Stimulated activated CD8-positive, alpha-beta memory T cell treated with anti-CD3 and anti-CD28 coated beads, Interleukin-4, amount 100 ng/mL, for 1 hour (primary cell): ENCODE measurements at places on chromosomes 11 and 22.

DNA sequence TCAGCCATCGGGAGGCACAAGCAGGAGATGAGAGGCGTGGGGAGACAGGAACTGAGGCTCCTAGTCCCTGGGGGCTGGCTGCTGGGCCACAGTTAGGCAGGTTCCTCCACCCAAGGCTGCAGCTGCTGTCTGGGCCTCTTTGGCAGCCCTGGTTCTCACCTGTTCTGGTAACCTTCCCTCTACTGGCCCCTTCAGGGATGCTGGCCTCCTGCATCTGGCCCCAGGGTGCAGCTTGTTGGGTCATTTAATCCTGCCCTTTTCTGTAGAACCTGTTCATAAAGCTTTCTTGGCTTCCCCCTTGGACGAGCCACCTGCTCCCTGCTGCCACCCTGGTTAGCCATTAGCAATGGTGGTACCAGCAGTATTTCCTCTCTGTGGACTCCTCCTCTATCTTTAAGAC is 5.5 kb downstream of the USH1C start:
- no peak for DNase-seq

DNA sequence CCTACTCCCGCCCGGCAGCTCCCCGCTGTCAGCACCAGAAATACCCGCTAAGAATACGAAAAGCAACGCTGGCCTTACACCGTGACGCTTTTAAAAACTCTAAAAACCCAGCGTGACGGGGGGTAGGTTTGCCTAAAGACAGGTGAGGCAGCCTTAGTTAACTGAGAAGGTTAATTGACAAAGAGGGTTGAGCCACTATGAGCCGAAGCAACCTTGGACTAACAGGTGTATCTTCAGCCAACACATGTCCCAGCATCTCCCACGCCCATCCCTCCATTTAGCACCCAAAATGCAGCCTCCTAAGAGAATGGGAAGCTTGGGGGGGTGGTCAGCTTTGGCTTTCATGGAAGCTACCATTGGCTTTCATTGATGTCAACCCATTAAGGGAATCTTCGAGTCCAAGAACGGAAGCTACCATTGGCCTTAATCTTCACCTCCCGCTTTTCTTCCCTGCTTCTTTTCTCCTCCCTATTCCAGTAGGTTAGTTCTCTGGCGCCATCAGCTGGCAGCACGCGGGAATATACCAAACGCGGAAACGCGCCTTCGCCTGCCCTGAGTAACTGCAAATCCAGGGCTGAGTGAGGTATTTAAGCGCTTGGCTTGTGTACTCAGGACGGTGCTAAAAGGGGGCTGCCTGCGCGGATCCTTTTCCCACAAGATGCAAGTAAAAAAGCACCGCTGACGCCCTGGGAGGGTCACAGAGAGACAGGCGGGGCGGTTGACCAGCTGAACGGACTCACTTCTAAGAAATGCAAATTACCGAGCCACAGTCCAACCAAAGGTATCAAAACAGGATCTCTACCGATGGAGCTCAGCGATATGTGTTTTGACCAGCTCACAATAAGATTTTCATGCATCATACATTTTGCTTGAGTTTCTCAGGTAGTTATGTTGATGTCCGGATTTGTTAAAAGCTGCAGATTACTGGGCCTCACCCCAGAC is 38.5 kb upstream of the GLYATL1 start:
- DNase-seq, result no peak

GRCh38 chr11:116472651-116473050 is 300.1 kb downstream of the BUD13 start:
- no peak for DNase-seq

- no peak for DNase-seq
Measured at GRCh38 chr11:76335842-76336241, 45.1 kb downstream of the THAP12 start.

DNA sequence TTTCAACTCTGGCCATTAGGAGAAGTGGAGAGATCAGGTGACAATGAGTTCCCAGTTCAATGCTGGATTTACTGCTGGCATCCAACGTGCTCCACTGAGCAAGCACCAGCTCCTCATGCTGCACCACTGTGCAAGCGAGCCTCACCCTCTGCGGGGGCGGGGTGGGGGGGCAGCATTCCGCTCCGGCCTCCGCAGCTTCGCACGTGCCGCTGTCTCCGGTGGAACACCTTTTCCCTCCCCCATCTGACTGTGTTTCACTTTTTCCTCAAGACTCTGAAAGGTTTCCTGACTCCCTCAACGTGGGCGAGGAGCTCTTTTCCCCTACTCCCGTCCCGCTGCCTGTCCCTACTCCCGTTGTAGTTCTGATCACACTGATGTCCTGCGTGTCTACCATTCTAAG is 835 bp upstream of the RHOD start:
- no peak for DNase-seq
